ENCODE measurements at places on chromosomes 12 and 14.

DNA sequence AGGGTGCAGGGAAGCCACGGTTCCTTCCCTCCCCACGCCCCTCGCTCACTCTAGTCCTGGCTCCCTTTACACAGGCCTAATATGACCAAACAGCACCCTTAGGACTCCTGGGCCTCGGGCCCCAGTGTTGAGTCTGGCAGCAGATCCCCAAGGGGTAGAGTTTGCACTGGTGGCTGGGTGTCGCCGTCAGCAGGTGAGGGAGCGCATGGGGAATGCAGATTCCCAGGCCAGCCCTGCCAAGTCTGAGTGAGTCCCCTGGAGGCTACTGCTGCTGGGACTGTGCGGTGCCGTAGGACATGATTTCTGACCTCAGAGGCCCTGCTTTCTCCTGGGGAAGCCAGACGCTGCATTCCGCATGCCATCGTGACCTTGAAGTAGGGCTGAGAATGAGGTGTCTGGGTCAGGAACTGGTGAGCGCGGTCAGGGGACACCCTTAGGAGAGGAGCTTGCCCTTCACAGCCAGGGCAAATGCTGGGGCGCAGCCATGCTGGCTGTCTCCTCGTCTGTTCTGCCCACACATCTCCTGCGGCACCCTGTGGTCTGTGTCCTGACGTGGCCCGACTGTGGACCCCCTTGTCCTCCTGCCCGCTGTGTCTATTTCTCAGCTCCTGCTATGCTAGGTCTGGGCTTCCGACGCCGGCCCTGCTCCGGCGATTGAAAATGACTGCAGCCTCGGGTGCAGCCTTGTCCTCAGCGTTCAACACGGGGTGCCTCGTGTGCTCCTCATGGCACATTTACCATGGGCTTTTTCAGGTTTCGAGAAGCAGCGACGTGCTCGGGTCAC is 37.6 kb upstream of the PRMT8 start:
- DNase-seq = no peak

- no peak for DNase-seq
These were observed 454.1 kb upstream of the FLRT2 start for GRCh38 chr14:85075694-85076476.

GRCh38 chr14:51139121-51139681 is 44.3 kb upstream of the TRIM9 start:
- DNase-seq = no peak

- DNase-seq = peak; percentile 73
These were observed 8.0 kb downstream of the ASCL1 start for GRCh38 chr12:102965281-102966155.

DNA sequence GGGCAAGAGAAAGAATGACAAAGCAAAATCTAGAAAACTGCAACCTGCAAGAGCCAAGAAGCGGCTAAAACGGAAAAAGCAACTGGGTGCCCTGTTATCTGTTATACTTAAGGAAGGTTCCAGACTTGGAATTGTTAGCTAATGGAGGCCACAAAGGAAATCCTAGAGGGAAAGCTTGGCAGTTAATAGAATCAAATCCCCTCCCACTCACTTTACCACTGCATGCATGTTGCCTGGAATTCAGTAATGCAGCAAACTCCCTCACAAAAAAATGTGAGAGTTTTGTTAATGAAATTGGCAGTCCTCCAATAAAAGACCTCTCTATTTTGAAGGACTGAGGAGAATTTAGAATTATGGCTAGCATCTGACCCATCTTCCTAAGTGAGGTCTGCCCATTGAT is 164.2 kb upstream of the SOX5 start:
- DNase-seq = no peak

DNA sequence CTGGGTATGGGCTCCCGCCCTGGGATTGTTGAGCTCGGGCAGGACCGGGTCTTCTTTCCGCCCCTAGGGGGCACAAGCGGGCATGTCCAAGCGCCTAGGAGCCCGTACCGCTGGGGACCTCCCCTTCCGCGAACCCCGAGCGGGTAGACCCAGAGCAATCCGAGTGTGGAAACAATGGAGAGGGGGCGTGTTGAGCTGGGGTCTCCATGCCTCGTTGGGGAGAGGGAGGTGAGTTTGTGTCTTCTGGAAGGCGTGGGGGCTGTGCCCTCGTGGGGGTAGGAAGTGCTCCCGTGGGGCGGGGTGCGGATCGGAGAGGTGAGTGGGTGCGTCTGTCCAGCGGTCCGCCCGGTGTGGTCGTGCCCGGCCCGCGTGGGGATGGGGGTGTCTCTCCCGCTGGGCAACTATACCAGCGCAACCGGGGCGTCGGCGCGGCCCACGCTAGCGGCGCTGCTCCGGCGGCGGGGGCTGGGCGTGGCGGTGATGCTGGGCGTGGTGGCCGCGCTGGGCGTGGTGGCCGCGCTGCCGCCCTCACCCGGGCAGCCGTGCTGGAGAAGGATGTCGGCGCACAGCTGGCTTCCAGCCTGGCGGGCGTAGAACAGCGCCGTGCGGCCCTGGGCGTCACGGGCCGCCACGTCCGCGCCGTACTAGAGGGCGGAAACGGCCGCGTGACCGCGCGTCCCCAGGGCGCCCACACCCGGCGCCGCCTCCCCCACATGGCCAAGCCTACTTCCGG is 12.2 kb downstream of the AGAP2 start:
- DNase-seq = peak; percentile 86

- DNase-seq = no peak
These were observed 9.4 kb downstream of the INF2 start for GRCh38 chr14:104698688-104699425.

- no peak for DNase-seq
These were observed 612.5 kb downstream of the FSCB start for GRCh38 chr14:43894534-43894933.

DNA sequence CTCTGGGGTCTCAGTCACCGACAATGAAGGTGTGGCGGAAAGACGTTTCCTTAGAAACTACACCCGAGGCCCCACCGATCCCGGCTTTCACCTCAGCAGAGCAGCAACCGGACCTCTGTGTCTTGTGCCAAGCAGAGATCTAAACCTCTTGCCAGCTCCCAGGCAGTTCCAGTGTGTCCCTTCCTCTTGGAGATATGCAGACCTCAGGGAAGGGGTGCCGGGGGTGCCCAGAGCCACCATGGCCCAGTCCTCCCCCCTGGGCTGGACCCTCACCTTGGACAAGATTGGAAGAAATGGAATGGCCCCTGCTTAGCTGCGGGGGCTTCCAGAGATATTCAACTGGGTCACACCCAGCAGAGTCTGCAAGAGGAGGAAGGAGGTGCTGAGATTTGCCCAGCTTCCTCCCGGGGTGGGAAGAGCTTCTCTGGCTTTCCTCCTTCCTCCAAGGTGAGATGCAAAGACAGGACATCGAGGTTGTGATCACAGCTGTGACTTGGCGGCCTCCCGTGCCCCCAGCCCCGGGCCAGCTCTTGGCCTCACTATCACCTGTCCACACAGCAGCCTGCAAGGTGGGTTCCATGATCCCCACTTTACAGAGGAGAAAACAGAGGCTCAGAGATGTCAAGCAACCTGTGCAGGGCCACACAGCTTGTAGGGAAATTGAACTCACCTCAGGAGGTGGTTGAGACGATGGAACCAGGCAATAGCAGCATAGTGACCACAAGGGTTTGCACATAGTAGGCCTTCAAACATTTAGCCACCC is 281.7 kb upstream of the RTL1 start:
- DNase-seq = no peak

- no peak for DNase-seq
These were observed 8.1 kb downstream of the OSBPL8 start for GRCh38 chr12:76551482-76551888.

DNA sequence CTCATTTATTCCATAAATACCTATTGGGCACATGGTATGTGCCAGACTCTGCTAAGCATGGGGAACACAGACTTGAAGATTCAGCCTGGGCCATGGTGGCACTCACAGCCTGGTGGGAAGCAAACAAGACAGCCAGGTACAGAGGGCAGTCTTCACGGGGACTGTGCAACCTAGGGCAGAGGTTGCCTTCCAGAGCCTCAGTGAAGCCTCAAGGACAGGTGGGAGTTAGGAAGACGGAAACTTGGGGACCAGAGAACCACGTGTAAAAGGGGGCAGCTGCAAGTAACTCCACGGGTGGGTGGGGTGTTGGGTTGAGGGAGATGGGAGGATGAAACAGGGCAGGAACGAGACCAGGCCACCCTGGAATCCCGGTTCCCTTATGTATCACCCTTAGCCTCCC is 980 bp upstream of the LTBR start:
- DNase-seq = no peak

- DNase-seq = no peak
These were observed 552.2 kb upstream of the STXBP6 start for GRCh38 chr14:25602106-25602505.

DNA sequence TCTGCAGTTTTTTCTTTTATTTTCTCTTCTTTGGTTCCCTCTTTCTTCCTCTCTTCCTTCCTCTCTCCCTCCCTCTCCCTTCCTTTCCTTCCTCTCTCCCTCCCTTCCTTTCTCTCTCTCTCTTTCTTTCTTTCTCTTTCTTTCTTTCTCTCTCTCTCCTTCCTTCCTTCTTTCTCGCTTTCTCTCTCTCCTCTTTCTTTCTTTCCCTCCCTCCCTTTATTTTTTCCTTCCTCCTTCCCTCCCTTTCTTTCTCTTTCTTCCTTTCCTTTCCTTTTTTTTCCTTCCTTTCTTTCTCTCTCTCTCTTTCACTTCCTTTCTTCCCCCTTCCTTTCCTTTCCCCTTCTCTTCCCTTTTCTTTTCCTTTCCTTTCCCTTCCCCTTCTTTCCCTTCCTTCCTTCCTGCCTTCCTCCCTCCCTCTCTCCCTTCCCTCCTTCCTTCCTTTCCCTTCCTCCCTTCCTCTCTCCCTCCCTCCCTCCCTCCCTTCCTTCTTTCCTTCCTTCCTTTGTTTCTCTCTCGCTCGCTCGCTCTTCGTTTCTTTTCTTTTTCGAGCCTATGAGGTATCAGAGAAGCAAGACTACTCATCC is 13.7 kb downstream of the CFAP54 start:
- no peak for DNase-seq

DNA sequence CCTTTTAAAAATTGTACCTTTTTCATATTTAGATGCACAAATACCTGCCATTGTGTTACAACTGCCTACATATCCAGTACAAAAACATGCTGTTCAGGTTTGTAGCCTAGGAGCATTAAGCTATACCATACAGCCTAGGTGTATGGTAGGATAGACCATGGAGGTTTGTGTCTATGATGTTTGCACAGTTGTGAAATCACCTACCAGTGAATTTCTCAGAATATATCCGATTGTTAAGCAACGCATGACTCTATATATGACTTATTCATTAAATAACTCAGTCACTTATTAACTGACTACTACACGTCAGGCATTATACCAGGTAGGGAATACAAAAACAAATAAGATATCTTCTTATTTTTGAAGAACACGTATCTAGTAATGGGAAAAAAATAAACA is 26.2 kb upstream of the ETNK1 start:
- no peak for DNase-seq

DNA sequence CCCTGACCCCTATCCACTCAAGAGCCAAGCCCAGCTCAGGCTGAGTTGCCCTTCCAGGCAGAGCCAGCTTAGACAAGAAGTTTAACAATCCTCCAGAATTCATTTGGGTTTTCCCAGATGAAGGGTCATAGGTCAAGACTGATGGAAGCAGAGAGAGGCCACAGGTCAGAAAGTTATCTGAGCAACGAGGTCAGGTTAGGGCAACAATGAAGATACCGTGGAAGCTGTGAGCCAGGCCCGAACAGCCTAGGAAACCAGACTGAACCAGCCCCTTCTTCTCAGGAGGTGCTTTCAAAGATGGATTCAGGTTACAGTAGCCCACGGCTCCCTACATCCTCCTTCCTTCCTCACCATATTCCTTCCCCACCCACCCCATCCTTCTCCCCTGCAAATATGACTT is 53.1 kb downstream of the RHOJ start:
- no peak for DNase-seq

- DNase-seq = peak; percentile 52
These were observed 282.8 kb downstream of the PAWR start for GRCh38 chr12:79407671-79408622.
